SW480 (cell line): ENCODE measurements at places on chromosomes 6 and 20.
A peak's percentile ranks its signal among the peaks of the same experiment; 100 is the strongest.

GRCh38 chr20:8260837-8261251 lies 128.8 kb downstream of the PLCB1 start:
- no peak for DNase-seq

GRCh38 chr6:15137086-15137485 lies 108.8 kb upstream of the JARID2 start:
- DNase-seq = no peak

- DNase-seq = peak; percentile 10
Measured at GRCh38 chr6:127484212-127484863, 25.1 kb upstream of the KIAA0408 start.

GRCh38 chr6:66628917-66629316 lies 921.9 kb upstream of the EYS start:
- no peak for DNase-seq

DNA sequence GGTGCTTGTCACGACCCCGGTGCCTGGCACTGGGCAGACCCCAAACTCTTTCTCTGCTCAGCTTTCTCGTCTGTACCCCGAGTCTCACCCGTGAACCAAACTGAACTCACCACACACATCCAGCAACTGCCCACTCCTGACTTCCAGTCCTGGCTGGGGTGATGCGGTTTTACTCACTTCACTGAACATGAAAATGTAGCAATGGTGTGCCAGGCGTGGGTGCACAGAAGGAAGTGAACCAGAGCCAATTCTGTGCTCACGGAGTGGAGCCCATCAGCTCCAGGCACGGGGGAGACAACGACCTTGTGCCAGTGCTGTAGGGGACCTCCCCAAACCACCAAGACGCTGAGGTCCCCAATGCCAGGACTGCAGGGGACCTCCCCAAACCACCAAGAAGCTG lies 78.7 kb upstream of the AFDN start:
- DNase-seq = no peak

DNA sequence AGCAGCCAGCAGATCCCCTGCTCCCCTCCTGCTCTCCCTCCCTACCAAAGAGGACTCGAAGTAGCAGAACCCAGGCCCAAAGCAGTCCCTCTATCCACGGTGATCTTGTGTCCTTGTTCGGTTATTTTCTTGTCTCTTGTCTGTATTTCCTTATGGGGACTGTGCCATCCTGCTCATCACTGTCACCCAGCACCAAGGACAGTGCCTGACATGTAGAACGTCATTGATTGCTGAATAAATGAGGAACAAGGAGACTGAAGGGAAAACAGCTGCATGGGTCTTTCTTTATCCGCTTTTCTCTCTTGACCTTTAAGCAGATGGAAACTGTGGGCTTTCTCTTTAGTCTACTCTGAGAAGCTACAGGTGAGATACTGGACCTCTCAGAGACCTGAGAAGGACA lies 29.4 kb upstream of the ZNF831 start:
- DNase-seq = no peak

DNA sequence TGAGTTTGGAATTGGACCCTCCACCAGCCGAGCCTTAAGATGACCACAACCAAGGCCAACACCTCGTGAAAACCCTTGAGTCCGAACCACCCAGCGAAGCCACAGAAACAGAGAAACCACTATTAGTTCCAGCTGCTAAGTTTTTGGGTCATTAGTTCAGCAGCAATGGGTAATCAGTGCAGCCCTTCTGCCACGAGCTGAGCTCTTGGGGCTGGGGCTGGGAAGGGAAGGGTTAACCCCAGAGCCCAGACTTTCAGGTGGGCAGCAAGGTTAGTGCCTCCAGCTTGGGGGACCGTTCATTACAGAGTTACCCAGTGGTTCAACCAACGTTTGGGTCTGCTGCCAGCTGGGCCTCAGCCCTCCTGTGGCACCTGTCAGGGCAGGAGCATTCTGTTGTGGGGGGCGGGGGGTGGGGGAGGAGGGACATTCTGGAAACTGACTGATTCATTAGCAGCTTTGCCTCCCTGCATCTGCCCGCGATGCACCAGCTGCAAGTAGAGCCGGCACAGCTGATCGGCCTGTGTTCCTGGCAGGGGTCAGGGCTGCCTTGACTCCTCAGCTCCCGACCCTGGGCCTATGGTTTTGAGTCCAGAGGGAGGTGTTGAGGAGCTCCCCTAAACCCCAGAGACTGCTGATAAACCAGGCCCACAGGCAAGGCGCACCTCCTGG lies 52.7 kb downstream of the TGM2 start:
- no peak for DNase-seq

DNA sequence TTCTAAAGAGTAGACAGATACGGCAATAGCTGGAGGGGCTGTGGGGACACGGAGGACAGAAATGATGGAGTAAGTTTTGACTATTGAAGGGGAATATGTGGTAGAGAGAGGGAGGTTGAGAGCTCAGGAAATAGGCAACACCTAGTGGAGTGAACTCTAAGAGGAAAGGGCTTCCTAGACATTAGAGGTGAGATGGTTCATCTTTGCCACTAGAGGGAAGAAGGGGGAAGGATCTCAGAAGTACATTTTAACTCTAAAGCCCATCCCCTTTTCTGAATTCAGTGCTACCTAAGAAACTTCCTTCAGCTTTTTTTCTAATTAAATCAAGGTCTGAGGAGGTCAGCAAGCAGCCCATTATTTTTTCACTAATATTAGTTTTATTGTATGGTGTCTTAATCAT lies 689.4 kb upstream of the MAP3K7 start:
- peak; percentile 5 for DNase-seq

DNA sequence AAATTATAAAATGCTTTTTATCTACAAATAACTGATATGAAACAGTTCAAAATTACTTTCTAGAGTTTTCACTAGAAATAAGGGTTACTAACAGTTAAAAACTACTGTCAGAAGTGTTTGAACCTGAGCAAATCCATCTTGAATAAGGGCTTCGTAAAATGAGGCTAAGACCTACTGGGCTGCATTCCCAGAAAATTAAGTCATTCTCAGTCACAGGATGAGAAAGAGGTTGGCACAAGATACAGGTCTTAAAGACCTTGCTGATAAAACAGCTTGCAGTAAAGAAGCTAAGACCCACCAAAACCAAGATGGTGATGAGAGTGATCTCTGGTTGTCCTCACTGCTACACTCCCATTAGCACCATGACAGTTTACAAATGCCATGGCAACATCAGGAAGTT lies 93.7 kb downstream of the PLG start:
- no peak for DNase-seq

DNA sequence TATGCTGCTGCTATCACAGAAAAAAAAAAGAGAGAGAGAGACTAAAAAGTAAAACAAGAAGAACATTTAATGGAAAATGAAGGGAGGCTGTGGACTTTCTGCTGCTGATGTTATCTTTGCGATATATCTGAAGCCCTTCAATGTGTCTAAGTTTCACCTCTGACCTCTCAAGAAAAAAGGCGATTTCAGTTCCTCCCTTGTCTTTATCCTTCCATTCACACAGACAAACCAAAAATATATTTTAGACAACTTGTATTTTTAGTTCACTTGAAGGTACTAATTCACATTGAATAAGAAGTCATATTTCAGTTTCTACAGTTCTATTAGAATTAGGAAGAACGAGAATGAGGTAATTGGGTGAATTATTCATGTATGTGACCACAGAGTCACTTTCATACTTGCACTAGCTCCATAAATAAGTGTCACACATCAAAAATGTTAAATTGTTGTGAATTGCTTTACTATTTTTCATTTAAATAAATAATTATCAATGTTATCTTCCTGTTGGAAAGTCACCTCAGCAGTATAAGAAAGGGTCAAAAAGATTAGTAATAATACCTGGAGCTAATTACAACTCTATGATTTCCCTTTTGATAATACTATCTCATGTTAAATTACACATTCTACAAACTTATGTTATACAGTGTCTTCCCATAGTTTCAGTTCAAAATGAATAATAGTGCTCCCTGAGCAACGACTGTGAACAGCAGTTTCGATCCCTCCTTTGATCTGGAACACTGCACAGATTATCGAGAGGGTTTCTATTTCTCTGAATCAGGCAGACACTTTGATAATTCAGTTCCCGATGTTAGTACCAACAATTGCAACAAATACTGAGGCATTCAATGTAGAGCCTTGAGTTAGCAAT lies 85.2 kb upstream of the PLCB4 start:
- no peak for DNase-seq
